Globus pallidus (tissue), 1 donor: ENCODE measurements at places on chromosomes 5 and 9.

DNA sequence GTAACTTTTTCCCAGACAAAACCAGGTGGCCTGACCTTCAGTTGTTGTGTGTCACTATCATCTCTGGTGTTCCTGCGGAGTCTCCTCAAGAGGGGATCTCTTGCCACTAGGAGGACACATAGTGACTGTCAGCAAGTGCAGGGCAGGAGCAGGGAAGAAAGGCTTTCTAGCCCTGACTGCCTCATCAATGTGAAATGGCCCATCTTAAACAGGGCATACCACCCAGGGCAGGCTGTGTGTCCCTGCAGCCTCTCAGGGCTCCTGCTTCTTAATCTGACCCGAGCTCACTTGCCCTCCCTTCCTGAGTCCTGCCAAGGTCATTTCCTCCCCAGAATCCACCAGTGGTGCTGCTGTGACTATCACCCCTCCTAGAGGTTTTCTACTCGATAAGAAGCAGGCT, 57.4 kb upstream of the SIMC1 start:
- DNase-seq = no peak

DNA sequence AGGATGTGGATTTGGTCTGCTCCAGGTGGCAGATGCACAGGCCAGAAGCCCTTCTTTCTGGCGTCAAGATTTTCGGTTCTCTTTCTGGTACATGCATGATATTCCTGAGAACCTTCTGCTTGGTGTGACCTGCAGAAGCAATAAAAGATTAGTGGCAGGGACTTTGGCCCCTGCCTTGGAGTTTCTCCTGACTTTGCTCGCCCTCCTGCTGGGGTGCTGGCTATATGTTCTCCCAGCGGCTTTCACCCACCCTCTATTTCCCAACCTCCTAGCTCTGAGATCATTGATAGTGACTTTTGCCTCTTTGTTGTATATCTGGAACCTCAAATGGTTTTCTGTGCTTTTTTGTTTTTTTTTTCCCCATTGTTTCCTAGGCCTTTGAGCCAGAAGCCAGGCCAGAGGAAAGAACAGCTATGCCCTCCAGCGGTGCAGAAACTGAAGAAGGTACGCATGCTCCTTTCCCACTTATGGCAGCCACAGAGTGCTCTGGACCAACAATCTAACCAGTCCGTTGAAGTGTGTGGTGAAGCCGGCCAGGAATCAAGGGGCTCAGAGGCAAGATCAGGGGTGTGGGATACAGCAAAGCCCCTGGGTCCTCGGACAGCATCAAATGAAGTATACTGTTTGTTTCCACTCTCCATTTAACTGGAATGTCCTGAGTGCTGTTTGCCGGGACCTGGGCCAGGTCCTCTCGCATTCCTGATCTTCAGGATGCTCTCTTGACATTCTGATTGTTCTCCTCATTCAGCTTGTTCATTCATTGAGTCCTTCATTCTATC, 154.5 kb downstream of the ARHGEF28 start:
- DNase-seq = no peak

- DNase-seq = no peak
Observed at GRCh38 chr5:74199436-74200210, 440.9 kb downstream of the ENC1 start.

DNA sequence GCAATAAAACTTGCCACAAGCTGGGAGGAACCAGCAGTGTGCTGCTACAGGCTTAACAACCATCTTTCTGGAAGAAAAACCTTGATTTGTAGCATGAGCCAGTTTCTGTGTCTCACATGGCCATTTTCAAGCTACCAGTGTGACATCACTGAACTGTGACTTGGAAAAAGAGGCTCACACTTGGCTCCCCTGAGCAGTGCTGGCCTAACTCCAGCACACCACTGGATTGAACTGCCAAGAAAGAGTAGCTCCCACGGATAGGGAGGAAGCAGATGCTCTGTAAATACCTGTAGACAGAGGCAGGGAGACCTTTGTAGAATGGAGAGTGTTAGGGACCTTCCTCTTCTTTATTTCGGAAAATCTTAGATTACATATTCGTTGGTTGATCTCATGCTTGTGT, 197.9 kb downstream of the SH3GL2 start:
- peak; percentile 47 for DNase-seq

GRCh38 chr9:123438321-123438720, 82.3 kb downstream of the CRB2 start:
- no peak for DNase-seq

- peak; percentile 28 for DNase-seq
Observed at GRCh38 chr5:37833990-37834389, 5.9 kb downstream of the GDNF start.

GRCh38 chr9:13502484-13502883, 223.0 kb upstream of the MPDZ start:
- no peak for DNase-seq

GRCh38 chr9:117044241-117044640, 357.1 kb downstream of the TRIM32 start:
- no peak for DNase-seq

DNA sequence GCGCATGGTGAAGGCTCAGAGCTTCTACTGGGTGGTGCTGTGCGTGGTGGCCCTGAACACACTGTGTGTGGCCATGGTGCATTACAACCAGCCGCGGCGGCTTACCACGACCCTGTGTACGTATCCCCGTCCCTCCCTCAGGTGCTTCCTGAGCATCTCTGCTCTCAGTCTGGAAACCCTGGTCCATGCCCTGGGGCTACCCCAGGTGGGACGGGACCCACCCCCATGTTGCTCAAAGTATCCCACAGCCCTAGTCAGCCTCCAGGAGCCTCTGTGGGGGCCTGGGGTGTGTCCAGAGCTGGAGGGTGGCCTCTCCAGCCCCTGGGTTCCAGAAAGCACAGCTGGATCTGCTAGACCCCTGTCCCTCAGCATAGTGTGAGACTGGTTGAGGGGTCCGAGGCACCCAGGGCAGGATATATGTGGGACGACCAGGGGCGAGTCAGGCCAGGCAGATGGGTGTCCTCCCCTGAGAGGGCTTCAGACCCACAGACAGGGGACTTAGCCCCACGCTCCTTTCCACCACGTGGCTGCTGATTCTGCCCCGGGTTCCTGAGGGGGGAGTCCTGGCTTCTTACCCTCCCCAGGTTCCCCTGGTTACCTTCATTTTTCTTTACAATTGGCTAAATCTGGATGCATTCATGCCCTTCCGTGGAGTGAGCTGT, 94.0 kb downstream of the CACNA1B start:
- no peak for DNase-seq

DNA sequence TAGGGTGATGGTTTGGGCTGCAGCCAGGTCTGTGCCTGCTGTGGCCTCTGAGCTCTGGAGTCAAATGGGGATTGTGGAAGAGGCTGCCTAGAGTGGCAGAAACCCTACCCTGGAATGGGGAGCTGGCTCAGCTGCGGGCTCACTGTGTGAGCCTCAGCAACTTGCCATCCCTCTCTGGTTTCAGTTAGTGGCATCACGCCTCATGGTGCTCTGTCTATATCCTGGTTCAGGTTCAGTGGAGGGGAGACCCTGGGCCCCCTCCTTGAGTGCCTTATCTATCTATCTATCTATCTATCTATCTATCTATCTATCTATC, 132.6 kb downstream of the PHF2 start:
- DNase-seq = no peak

DNA sequence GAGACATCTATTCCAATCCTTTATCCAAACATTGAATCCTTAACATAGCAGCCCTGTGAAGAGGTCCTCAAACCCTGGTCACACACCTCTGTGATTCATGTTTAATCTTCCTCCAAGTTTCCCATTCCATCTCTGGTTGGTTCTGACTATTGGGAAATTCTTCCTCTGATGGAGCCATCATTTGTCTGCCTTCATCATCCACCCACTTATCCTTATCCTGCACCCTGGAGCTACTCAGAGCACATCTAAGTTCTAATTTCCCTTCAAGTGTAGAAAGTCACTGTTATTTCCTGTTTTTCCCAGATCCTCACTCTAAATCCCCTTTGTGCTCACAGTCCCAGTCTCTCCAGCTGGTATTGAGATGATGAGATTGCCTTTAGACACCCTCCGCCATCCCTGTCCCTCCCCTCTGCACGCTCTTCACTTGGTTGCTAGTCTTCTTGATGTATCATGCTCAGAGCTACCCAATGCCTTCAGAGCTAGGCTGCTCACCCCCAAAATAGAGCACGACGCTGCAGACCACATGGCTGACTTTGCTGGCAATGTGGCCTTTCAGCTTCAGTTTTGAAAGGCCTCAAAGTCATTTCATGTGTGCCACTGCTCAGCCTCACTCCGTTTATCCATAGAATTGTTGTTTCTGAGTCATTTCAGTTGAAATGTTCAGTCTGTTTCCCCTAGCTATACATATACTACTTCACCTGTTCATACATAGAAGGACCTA, 154.3 kb downstream of the PALM2AKAP2 start:
- DNase-seq = no peak

DNA sequence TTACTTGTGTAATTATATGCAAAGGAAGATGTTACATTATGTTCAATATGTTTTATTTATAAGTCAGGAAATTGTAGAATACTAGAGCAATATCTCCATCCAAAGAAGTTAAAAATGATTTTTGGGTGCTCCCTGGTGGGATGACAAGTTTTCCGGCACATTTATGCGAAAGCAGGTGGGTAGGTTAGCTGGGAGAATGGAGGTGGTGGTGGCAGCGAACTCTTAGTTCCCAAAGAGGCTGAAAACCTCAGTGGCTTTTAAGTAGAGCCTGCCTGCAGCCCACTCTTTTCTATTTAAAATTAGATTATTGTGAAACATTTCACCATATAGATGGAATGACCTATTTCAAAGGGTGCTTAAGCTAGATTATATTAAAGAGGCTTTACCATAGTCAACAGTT, 51.8 kb downstream of the ANKRD33B start:
- DNase-seq = no peak

DNA sequence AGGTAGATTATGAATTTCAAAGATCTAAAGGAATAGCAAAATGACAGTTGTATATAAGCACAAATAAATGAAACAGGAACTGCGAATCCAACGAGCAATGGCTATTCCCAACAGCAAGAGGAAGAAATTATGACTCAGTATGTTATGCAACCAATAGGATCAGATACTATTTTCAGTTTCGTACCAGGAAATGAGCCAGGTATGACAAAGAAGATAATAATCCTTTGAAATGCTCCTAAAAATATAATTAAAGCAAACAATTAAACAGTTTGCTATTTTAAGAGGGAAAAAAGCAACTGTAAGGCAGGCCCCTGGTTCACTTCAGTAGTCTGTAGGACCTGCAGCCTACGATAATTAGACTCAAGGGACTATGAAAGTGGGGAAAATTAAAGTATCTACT, 58.9 kb downstream of the AUH start:
- DNase-seq = no peak

- DNase-seq = no peak
Observed at GRCh38 chr9:134536101-134536900, 105.3 kb upstream of the COL5A1 start.

- no peak for DNase-seq
Observed at GRCh38 chr9:77865385-77866047, 166.1 kb downstream of the GNAQ start.

DNA sequence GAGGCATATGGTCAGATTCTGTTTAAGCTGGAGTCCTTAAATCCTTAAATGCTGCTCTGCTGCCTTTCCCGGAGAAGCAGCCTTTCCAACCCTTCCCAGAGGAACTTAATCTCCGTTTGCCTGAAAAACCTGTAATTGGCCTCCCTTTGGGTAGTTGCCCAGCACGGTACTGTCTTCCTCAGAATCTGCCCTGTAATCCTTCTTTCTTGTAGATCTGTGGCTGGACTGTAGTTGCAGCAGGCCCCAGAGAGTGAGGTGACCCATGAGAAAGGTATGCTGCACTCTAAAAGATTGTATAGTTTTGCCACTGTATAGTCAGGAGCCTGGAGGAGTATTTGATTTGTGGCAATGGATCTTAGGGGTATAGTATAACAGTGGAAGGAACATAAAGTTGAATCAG, 11.7 kb downstream of the SPIN1 start:
- DNase-seq = no peak

- no peak for DNase-seq
Observed at GRCh38 chr9:91131433-91131839, 230.3 kb downstream of the AUH start.

DNA sequence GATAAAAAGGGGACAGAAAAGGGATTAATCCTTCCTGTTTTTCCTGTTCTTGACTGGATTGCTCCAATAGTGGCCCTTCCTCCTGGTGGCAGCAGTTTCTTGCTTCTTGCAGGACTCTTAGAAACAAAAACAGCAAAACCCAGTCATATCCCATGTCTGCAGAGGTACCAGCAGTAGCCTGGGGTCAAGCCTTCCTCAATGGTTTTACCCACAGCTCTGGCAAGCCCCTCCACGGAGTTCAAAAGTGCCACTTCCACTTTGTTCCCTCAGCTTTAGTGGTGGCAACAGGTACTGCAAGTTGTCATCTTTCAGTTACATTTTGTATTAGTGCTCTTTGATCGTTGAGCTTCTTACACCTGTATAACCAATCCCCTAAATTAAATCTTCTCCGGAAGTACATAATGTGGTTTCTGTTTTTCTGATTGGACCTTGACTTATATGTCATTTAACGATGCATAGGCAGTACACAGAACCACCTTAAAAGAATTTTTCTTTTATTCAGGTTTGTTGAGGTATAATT, 8.7 kb upstream of the RANBP6 start:
- no peak for DNase-seq

DNA sequence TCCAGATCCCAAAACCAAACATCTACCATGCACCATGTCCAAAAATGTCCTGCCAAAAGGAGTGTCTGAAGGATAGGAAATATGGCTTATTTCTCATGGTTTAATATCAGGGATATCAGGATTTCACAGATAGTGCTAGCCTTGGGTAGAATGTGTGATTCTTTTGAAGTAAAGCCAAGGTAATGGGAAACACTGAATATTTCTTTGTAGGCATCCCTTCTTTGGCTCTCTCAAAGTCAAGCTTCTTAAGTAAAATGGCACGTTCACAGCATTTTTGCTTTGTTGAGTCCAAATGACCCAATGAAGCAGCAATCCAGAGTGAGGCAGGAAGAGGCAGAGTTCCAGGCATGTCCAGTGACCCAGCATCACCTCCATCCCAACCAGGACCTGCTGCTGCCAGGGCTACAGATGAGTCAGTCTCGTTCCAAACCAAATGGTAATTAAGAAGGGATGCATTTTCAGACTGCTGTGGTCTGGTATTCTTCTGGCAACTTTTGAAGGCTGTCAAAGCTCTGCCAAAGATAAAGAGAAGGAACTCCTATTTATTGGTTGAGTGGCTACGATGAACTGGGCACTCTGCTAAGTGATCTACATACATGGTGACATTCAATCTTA, 678.8 kb upstream of the KLF4 start:
- no peak for DNase-seq

- no peak for DNase-seq
Observed at GRCh38 chr5:106907979-106908378, 762.8 kb downstream of the EFNA5 start.

GRCh38 chr5:16616536-16617273, at the start of gene RETREG1:
RETREG1 (minus strand) TSS chr5:16616997; CDS start chr5:16616971, 26 bp downstream.
- peak; percentile 77 for DNase-seq
